IgD-negative memory B cell (primary cell): ENCODE measurements at places on chromosomes 16 and 17. TPM values are rescaled to one million over a fixed set of nuclear protein-coding genes. Genes with fewer than 3 reads are reported as not detected.

CRYBA1 gene
- polyA plus RNA-seq, result not detected

FHOD1 gene
- polyA plus RNA-seq, result 3.8 TPM

POLG2 gene
- polyA plus RNA-seq, result 9.3 TPM

ASB16 gene
- not detected for polyA plus RNA-seq

TP53TG3C gene
- not detected for polyA plus RNA-seq

GRB7 gene
- not detected for polyA plus RNA-seq

C17orf113 gene
- polyA plus RNA-seq, result 0.48 TPM

ASPHD1 gene
- polyA plus RNA-seq, result not detected
